Peyer's patch (tissue), 4 donors: ENCODE measurements at places on chromosomes 1 and 21. TPM values are rescaled to one million over a fixed set of nuclear protein-coding genes. Genes with fewer than 3 reads are reported as not detected.
A peak's percentile ranks its signal among the peaks of the same experiment; 100 is the strongest.

DNA sequence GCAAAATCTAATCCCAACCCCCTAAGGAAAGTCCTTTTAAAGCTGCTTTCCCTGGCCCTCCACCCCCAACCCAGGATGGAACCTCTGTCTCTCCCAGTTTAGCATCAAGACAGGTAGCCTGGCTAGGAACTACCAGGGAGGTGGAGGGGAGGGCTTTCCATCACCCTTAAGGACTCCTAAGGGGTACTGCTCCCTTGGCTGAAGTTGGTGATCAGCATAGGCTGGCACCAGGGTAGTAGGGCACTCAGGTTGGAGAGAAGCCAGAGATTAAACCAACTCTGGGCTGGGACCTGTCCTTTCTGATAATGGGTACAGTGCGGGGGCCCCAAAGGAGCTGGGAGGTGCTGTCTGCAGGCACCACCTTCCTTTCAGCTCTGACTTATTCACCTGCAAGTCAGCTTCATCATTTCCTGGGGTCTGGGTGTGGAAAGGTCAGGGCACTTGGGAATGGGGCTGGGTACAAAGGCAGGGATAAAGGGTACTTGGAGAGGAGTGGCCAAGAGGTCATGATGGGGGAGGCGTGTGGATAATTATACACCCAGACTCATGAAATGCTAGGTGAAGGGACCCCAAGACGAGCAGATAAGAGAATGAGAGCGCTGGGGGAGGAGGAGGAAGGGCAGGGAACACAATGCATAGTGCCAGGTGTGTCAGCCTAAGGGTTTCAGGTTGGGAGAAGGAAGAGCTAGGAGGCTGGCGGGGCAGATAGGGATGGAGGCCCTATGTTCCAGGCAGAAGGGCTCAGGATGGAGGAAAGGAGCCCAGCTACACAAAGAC lies 1.2 kb downstream of the ARHGEF2 start:
- peak overlapping the region; percentile 99 for H3K4me3 ChIP-seq
- H3K27ac ChIP-seq: peak overlapping the region; percentile 90
- no peaks in the 10 kb centered on the region for H3K36me3 ChIP-seq
- H3K27me3 ChIP-seq: no peaks in the 10 kb centered on the region
- DNase-seq: no peak

- no peak overlapping the region for H3K4me3 ChIP-seq
- no peak for DNase-seq
- no peaks in the 10 kb centered on the region for H3K27me3 ChIP-seq
- no peaks in the 10 kb centered on the region for H3K4me1 ChIP-seq
These were observed 9.0 kb downstream of the FMO5 start for GRCh38 chr1:147216124-147216523.

HAO2 gene
- total RNA-seq: 0.76 TPM

GRCh38 chr1:186983327-186983726 lies 154.6 kb downstream of the PLA2G4A start:
- peak; percentile 50 for DNase-seq
- H3K27ac ChIP-seq: no peak overlapping the region
- no peak overlapping the region for H3K4me3 ChIP-seq
- H3K4me1 ChIP-seq: no peaks in the 10 kb centered on the region
- no peaks in the 10 kb centered on the region for H3K27me3 ChIP-seq
- no peaks in the 10 kb centered on the region for H3K36me3 ChIP-seq

DNA sequence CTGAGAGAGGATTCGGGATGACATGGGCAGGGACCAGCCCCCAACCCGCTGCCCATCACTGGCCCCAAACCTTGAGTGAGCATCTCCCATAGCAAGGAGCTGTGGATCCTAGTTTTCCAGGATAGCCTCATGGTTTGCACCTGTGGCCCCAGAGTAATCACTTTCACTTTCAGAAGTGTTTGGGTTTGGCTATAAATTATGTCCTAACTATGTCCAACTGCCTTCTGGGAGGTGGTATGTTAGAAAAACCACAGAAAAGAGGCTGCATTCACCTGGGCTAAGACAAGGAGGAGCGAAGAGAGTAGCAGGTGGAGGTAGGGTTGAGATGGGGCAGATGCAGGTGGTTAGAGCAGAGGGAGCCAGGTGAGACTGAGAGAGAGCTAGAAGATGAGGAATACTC lies 19.4 kb upstream of the CLIC6 start:
- H3K4me1 ChIP-seq: no peaks in the 10 kb centered on the region
- H3K27ac ChIP-seq: no peak overlapping the region
- no peaks in the 10 kb centered on the region for H3K36me3 ChIP-seq
- no peaks in the 10 kb centered on the region for H3K27me3 ChIP-seq

- H3K4me3 ChIP-seq: no peak overlapping the region
- H3K27me3 ChIP-seq: no peaks in the 10 kb centered on the region
- no peaks in the 10 kb centered on the region for H3K36me3 ChIP-seq
- H3K4me1 ChIP-seq: no peaks in the 10 kb centered on the region
- no peak overlapping the region for H3K27ac ChIP-seq
These were observed 24.2 kb downstream of the TBX19 start for GRCh38 chr1:168304865-168305264.

DNA sequence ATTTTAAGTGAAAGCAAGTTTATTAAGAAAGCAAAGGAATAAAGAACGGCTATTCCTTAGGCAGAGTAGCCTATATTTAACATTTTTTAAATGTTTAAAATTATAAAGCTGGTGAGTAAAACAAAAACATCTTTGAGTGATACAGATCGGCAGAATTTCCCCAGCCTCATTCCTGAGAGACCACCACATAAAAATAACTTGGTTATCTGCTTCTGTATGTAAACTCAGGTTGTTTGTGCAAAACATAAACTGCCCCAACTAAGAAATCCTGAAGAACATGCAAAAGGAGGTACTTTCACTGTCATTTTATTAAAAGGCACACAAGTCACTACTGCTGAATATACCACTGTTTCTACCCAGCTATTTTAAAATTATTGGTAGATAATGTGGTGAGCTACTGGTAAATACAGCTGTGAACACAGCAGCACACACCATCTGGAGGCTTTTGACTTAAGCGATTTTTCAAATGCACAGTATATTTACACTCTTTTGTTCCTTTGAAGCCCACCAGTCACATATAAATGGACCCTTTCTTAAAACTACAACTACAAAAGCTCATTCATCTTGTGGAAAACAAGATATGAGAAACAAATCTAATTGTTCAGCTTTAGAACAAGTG lies 119.3 kb downstream of the RERE start:
- H3K4me1 ChIP-seq: peaks cover 22% of the 10 kb centered on the region
- no peaks in the 10 kb centered on the region for H3K27me3 ChIP-seq
- no peaks in the 10 kb centered on the region for H3K36me3 ChIP-seq
- DNase-seq: no peak

GRCh38 chr1:230807561-230808280 lies 60.5 kb downstream of the CAPN9 start:
- no peak overlapping the region for H3K4me3 ChIP-seq
- DNase-seq: no peak
- no peaks in the 10 kb centered on the region for H3K4me1 ChIP-seq
- H3K27me3 ChIP-seq: no peaks in the 10 kb centered on the region
- H3K36me3 ChIP-seq: no peaks in the 10 kb centered on the region

- DNase-seq: no peak
- no peaks in the 10 kb centered on the region for H3K27me3 ChIP-seq
- no peak overlapping the region for H3K27ac ChIP-seq
- no peak overlapping the region for H3K4me3 ChIP-seq
These were observed 31.1 kb downstream of the PROK1 start for GRCh38 chr1:110481968-110482623.

DNA sequence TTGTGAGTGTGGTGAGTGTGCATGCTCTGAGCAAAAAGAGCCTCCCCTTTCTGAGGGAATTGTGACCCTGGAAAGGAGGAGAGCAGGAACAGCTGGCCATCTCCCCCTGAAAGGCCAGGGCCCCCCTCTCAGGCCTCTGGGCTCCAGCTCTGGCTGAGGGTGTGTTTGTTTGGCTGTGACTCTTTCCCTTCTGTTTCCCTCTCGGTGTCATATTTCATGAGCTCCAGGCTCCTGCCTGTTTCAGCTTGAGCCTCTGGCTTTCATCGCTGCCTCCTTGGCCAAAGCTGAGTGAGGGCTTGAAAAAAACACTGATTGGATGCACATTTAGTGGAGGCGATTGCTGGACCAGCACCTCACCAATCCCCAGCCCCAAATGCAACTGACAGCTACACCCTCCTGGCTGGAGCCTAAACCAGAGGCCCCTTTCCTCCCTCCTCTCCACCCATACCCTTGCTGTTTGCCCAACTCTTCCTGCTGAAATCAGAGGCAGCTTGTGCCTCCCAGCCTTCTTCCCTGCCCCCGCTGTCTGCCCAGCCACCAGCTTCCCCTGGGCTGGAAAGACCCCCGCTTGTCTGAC lies 64.1 kb downstream of the DDR2 start:
- H3K4me1 ChIP-seq: no peaks in the 10 kb centered on the region
- DNase-seq: peak; percentile 57
- no peaks in the 10 kb centered on the region for H3K27me3 ChIP-seq
- no peaks in the 10 kb centered on the region for H3K36me3 ChIP-seq
- H3K27ac ChIP-seq: peak overlapping the region; percentile 66

SH2D1B gene
- 0.76 TPM for total RNA-seq

GRCh38 chr1:33460144-33460543 lies 12.3 kb upstream of the ZSCAN20 start:
- H3K27me3 ChIP-seq: no peaks in the 10 kb centered on the region
- no peak for DNase-seq
- H3K4me1 ChIP-seq: no peaks in the 10 kb centered on the region
- peak overlapping the region; percentile 70 for H3K27ac ChIP-seq
- no peaks in the 10 kb centered on the region for H3K36me3 ChIP-seq

- no peak for DNase-seq
- H3K4me1 ChIP-seq: no peaks in the 10 kb centered on the region
- H3K36me3 ChIP-seq: no peaks in the 10 kb centered on the region
- peak overlapping the region; percentile 3 for H3K27ac ChIP-seq
- H3K4me3 ChIP-seq: no peak overlapping the region
These were observed 262.5 kb upstream of the B3GALT2 start for GRCh38 chr1:193448682-193449461.

GRCh38 chr1:100482748-100483147 lies 55.2 kb upstream of the GPR88 start:
- H3K27me3 ChIP-seq: no peaks in the 10 kb centered on the region
- H3K36me3 ChIP-seq: no peaks in the 10 kb centered on the region
- H3K4me1 ChIP-seq: no peaks in the 10 kb centered on the region
- H3K4me3 ChIP-seq: no peak overlapping the region

DNA sequence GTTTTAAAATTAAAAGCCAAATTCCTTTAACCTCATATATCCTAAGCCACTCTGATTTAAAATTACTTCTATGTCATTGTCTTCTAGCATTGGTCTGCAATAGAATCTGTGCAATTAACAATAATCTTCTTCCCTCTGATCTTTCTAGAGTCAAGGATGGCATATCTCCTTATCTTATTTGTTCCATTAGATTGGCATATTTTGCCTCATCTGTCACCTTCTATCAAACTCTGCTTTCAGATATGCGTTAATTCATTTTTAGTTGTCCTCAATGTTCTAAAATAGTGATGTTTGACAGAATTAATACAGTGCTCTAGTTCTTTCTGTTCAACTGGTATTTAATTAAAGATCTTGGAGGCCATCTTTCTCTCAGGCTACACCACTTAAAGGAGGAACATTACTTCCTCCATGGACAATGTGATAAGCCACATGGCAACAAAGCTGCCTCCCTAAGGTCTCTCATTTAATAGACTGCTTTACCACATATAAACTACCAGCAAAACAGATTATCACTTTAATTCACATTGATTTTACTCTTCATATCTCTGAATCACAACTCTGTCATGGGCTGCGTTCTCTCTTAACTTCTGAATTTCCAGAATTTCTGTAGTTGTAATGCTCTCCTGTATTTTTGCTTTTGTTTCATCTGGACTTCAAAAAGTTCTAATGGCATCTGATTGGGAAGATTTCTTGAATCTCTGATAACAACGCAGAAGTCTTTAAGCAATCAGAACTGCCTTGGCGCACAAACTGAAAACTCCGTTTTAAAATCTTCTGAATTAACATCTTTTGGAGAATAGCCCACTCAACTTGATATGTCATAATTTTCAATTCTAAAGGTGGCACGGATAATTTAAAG lies 2.8 kb downstream of the NRIP1 start:
- no peaks in the 10 kb centered on the region for H3K36me3 ChIP-seq
- no peaks in the 10 kb centered on the region for H3K27me3 ChIP-seq
- no peak for DNase-seq
- H3K4me3 ChIP-seq: peak overlapping the region; percentile 93
- H3K4me1 ChIP-seq: no peaks in the 10 kb centered on the region

SPRR4 gene
- total RNA-seq: not detected

- peak overlapping the region; percentile 33 for H3K4me3 ChIP-seq
- no peaks in the 10 kb centered on the region for H3K27me3 ChIP-seq
- DNase-seq: peak; percentile 93
- H3K27ac ChIP-seq: peak overlapping the region; percentile 64
These were observed 19.4 kb downstream of the PTPRF start for GRCh38 chr1:43549921-43550597.

DNA sequence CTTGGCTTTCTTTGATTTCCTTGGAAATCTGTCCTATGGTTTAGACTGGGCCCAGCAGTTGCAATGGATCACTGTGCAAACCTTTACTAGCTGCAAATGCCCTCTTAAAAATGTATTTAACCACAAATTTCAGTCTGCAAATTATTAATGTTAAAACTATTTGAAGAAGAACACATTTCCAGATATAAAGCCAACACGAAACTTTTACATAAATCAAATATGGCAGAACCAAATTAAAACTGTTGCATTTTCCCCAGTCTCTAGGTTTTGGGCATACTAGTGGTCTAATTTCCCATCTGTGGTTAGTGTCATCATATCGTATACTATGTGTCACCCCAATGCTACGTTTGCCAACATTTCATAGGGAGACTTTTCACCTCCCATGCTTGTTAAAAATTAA lies 52.3 kb downstream of the HMCN1 start:
- H3K27me3 ChIP-seq: no peaks in the 10 kb centered on the region
- no peaks in the 10 kb centered on the region for H3K36me3 ChIP-seq
- H3K27ac ChIP-seq: no peak overlapping the region
- no peak overlapping the region for H3K4me3 ChIP-seq

DNA sequence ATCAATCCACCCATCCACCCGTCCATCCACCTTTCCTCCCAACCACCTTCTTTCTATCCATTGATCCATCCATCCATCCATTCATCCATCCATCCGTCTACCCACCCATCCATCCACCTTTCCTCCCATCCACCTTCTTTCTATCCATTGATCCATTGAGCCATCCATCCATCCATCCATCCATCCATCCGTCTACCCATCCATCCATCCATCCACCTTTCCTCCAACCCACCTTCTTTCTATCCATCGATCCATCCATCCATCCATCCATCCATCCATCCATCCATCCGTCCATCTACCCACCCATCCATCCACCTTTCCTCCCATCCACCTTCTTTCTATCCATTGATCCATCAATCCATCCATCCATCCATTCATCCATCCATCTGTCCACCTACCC lies 5.1 kb upstream of the EDN2 start:
- H3K36me3 ChIP-seq: no peaks in the 10 kb centered on the region
- H3K4me3 ChIP-seq: no peak overlapping the region
- no peaks in the 10 kb centered on the region for H3K27me3 ChIP-seq
- no peak for DNase-seq
- H3K4me1 ChIP-seq: no peaks in the 10 kb centered on the region

GRCh38 chr1:179052776-179053175 lies 27.1 kb downstream of the FAM20B start:
- no peaks in the 10 kb centered on the region for H3K27me3 ChIP-seq
- H3K4me3 ChIP-seq: no peak overlapping the region
- no peaks in the 10 kb centered on the region for H3K4me1 ChIP-seq
- H3K27ac ChIP-seq: no peak overlapping the region
- no peaks in the 10 kb centered on the region for H3K36me3 ChIP-seq

GRCh38 chr1:89523572-89524368 lies 859 bp upstream of the LRRC8B start:
- DNase-seq: peak; percentile 45
- H3K36me3 ChIP-seq: no peaks in the 10 kb centered on the region
- peak overlapping the region; percentile 87 for H3K4me3 ChIP-seq
- no peaks in the 10 kb centered on the region for H3K27me3 ChIP-seq
- H3K27ac ChIP-seq: peak overlapping the region; percentile 94

RIPPLY3 gene
- 3.3 TPM for total RNA-seq

GRCh38 chr1:214310777-214311690 lies 30.1 kb downstream of the SMYD2 start:
- no peak for DNase-seq
- H3K4me3 ChIP-seq: no peak overlapping the region
- H3K27me3 ChIP-seq: no peaks in the 10 kb centered on the region
- no peaks in the 10 kb centered on the region for H3K36me3 ChIP-seq

PDE4DIP gene
- 102 TPM for total RNA-seq
